Head of caudate nucleus (tissue), 42 donors: ENCODE measurements at places on chromosomes 3 and 15.

- DNase-seq: no peak
Measured at GRCh38 chr3:128879991-128880390, 571 bp downstream of the ACAD9 start.

DNA sequence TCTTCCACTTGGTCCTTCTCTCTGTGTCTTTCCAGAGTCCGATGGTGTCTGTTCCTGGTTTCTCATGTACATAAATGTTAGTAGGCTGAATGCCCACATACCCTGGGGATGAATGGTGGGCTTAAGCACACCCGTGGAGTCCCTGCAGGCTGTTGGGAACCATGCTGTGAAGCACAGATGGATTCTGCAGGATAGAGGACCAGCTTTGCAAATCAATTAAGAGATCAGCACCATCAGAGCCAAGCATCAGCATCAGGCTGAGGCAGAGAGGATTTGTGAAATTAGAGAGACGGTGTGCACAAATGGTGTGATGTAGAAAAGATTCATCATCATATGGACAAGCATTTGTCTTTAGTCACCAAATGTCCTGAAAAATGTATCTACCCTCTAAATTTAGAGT lies 127.1 kb downstream of the SV2B start:
- DNase-seq: no peak

DNA sequence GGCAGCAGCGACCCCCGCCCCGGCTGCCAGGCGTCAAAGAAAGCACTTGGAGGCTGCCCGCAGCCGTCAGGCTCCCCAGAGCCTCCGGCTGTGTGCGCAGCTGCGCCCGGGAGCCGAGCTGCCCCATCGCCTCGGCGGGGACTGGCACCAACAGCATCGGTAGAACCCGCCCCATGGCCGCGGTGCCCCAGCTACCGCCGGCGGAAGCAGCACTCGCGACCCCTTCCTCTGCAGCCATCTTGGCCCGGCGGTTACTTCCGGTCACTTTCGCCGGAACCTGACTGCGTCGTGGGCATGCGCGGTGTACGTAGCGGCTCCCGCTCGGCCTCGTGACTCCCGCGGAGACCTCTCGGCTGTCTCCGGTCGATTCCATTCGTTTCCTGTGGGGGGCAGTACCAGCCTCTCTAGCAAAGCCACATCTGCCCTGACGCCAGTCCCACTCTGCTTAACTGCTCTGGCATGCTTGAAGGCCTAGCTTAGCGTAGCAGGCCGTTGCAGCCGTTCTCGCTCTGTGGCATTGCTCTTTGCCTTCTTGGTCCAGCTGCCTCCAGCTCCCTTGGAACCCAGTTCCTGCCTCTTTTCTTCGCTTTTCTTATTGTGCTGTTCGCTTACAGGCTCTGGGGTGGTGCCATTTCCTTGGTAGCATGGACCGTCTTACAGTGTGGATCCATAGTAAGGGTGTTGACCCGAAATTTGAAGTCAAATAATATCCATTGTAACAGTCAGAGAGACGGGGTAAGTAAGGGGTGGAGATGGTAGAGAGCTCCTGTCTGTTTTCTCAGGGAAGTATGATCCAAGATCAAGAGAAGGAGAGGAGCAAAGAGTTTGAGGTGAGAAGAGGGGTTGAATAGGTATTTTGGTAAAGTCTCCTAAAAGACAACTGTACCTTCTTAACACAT lies at the start of gene SPG11:
Gene SPG11, minus strand, starts transcription at position 253 of the 899 bp plus-strand sequence. Its CDS starts 15 bp downstream, at position 238.
- DNase-seq: peak; percentile 93

- DNase-seq: no peak
Measured at GRCh38 chr3:31957106-31957505, 24.0 kb downstream of the OSBPL10 start.

DNA sequence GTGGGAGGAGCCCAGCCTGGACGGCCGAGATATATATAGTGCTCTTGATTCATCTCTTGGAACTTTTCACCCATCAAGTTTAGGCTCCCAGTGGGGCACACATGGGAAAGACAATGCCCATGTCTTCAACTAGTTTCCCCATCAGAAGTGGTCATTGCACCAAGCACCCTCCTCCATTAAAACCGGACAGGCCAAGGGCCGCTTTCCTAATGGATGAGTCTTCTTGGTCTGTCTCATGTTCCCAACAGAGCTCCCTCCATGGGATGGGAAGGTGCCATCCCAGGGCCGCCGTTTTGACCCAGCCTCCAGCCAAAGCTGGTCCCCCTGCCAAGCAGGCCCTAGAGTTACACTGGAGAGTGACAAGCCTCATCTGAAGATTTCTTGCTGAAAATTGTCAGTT lies 34.7 kb upstream of the UBE2Q2 start:
- DNase-seq: no peak

GRCh38 chr3:13539671-13540070 lies 9.3 kb upstream of the FBLN2 start:
- DNase-seq: no peak

DNA sequence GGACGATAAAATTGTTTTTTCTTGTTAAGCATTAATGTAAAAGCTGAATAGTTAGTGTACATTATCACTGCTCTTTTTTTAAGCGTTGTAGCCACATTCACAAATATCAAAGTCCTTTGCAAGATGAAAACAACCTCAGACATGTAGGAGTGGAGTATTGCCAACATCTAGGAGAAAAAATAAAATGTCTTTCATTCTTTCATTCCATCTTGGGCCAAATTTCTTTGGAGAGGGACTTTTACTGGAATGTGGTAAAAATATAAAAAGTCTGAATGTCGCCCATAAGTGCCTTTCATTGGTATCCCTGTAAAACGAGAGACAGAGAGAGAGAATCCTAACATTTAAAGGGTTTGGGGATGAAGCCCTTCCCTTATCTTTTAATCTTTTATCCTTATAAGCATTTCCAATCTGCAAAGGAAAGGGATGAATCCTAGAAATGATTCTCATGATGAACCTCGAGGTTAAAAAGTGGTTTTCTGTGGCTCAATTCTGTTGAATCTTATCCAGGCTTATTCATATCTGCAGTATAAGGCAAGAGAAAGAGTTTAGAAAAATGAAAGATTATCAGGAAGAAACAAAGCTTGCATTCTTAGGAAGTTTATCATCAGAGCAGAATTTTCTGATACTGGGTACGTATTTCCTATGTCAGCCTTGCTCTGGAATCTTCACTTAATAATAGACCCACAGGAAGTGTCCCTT lies 1031.7 kb downstream of the MCTP2 start:
- DNase-seq: no peak

- no peak for DNase-seq
Measured at GRCh38 chr3:195522254-195523023, 20.7 kb downstream of the PPP1R2 start.

DNA sequence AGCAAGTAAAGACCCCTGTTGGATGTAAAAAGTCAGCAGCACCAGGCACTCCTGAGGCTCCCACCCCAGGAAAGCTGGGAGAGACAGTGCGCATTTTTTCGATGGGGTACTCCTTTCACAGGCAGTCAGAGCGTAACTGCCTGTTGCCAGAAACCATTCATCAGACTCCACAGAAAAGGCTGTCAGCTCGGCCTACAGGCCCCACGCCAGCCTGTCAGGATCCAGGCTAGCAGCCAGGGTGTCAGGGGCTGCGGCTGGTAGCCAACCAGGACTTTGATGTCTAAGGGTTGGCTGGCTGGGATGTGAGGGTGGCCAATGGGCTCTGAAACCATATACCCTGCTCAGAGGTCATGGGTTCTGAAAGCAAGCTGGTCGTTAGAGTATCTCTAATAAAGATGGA lies 164.5 kb downstream of the WNT5A start:
- DNase-seq: peak; percentile 29

DNA sequence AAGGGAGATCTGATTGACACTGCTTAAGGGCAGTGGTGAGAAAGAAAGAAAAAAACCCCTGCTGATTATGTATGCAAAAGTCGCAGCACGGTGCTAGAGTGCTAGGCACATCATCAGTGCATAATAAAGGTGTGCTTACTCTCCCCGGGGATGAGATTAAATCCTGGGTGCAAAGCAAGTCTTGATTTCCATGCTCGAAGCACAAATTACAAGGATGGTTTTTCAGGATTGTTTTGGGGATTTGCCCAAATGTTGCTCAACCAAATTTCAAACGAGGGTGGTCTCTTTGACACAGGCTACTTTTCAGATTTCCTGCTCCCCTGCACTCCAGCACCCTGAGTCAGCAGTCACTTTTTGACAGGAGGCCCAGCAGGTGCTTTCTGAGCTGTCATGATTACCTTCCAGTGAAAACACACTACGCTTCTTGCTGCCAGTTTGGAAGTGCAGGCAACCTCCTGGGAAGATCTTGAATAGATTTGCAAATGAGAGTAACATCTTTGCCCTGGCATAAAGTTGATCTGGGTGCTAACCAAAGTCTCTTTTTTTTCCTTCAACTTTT lies 167.5 kb upstream of the TRIM42 start:
- no peak for DNase-seq

- no peak for DNase-seq
Measured at GRCh38 chr3:163655021-163655420, 1423.3 kb downstream of the SI start.

GRCh38 chr3:71582612-71583565 lies 639 bp downstream of the FOXP1 start:
- peak; percentile 69 for DNase-seq

DNA sequence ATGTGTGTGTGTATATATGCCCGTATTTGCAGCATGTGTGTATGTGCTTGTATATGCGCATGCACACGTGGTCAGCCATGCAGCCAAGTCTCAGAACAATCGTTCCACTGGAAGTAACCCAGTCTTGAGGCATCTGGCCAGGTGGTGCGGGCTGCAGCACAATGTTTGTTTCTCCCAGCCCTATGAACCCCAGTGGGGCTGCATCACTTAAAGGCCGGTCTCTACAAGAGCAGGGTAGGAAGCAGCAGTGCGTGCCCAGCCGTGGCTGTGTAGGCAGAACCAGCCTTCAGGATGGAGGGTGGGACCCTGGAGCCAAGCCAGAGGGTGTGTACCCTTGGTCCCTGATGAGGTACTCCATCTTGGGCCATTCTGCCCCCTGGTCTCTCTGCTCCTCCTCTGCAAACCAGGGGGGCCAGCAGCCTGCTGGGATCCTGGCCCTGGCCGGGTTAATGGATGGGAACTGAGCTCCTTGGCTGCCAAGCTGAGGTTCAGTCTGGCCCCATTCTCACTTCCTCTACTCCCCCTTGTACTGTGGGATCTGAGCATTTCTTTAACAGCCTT lies 11.8 kb downstream of the KLF13 start:
- DNase-seq: no peak

GRCh38 chr3:98240131-98240530 lies 23.9 kb upstream of the OR5H6 start:
- no peak for DNase-seq

DNA sequence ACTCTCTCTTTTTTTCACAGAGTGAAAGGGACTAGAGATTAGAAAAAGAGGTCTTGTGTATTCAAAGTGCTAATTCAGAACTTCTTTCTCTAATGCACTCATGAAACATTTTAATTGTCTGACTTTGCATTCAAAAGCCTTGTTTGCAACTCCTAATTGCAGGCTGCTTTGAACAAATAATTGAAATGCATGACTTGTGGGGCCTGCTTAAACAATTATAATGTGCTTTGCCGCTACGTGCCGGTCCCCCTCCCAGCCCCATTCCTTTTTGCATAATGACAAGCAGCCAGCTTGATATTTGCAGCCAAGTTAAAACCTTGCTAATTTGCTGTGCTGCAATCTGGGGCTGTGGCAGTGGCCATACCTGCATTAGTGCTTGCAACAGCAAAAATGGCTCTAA lies 114.5 kb downstream of the FOXB1 start:
- no peak for DNase-seq

DNA sequence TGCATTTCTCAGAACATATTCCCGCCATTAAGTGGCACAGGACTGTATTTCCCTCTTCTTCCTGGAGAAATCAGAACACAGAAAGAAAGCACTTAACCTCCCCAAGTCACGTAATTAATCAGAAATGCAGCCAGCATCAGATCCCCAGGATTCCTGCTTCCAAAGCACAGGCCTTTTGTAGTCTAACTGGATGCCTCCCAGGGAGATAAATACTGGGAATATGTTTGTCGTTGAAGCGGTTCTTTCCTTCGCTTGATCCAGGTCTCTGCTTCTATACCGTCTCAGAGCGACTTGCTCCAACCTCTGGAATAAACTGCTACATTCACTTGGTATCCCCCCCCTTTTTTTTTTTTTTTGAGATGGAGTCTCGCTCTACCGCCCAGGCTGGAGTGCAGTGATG lies 198.6 kb downstream of the KBTBD8 start:
- no peak for DNase-seq

DNA sequence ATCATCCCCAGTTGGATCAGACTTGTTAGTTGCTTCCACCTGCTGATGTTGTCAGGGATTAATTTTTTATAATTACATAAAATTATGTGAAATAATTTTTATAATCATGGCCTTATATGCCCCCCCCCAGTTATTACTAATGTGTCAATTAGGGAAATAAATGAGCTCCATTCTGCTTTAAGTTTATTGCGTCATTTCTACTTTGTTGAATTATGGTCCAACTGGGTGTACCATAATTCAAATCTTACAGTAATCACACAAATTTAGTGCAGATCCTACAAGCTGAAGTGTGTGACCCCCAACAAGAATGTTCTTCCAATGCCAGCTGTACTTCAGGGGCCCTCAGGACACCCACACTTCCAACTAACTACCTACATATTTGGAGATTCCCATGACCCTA lies 7.5 kb upstream of the NDN start:
- DNase-seq: no peak

GRCh38 chr15:79680720-79681119 lies 216.1 kb downstream of the MTHFS start:
- no peak for DNase-seq

DNA sequence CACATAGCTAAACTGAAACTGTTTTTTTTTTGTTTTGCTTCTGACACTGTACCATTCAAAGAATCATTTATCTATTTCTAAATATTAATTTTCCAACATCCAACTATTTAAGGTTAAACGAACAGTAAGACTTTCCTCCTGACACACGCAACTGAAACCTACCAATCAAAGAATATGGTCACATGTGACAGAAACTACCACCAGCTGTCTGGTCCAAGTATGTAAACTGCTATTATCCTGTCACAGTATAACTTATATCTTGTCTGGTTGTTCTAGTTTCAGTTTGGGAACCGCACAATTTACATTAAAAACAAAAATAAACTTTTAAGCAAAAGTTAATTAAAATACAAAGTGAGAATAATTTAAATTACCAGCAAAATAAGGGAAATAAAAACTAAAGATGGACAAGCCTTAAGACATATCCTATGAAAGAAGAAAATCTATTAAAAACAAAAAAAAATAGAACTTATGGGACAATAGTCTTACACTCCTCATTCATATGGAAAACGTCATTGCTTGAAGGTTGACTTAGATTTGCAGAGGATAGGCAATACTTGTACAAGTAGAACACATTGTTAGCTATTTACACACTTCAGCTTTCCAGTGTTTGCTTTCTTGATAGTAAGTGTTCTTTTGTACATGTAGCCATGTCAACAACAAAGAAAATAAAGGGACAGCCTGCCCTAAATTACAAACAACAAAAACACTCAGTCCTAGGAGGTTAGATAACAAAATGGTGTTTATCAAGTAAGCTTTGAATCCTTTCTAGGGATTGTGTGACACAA lies 26.8 kb upstream of the CHRM5 start:
- no peak for DNase-seq

DNA sequence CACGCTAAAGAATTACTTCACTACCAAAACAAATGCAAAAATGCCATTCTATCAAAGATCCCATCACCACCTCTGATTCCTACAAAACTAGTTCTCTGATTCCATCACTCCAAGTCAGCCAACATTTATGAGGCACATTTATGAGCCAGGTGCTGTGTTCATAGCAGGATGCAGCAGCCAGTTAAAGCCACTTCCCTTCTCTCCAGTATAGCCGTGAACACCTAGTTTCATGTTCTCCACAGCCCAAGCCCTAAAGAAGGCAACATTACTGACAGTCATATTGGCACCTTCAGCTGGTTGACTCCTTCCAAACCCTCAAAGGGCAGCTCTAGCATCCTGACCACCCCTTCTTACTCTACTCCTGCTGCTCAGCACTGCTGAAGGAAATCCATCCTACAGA lies 36.4 kb downstream of the RYK start:
- DNase-seq: no peak
